ENCODE measurements at places on chromosomes 2 and 18. TPM values are rescaled to one million over a fixed set of nuclear protein-coding genes. Genes with fewer than 3 reads are reported as not detected.

The GKN1 gene
- not detected for total RNA-seq

DNA sequence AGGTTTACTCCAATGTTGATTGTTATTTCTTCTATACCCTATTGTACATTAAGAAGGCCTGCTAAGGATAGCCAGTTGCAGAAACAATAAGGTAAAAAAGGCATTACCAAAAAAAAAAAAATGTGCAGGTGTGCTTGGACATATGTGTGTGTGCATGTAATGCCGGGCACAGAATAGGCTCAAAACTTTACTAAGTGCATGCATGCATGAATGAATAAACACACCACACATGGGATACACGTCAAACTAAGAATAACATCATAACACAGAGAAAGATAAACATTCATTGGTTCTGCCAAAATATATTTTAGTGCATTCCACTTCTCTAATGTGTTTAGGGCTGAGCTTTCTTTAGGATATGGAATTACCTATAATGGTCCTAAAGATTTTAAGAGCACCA, 298.2 kb downstream of the TCF4 start:
- DNase-seq, result no peak
- H3K36me3 ChIP-seq, result no peaks in the 10 kb centered on the region
- no peak overlapping the region for H3K4me3 ChIP-seq
- no peaks in the 10 kb centered on the region for H3K4me1 ChIP-seq
- H3K27me3 ChIP-seq, result no peaks in the 10 kb centered on the region
- H3K27ac ChIP-seq, result no peak overlapping the region

GRCh38 chr2:127649100-127649611, 3.2 kb downstream of the GPR17 start:
- H3K27me3 ChIP-seq, result no peaks in the 10 kb centered on the region
- H3K27ac ChIP-seq, result no peak overlapping the region
- H3K36me3 ChIP-seq, result no peaks in the 10 kb centered on the region
- no peak for DNase-seq
- no peak overlapping the region for H3K4me3 ChIP-seq

GRCh38 chr2:238158509-238159070, at the start of gene ERFE:
Gene ERFE (plus strand): TSS chr2:238158970. CDS start chr2:238159008, 38 bp downstream.
- DNase-seq, result peak; percentile 59
- no peaks in the 10 kb centered on the region for H3K4me1 ChIP-seq
- peaks cover 13% of the 10 kb centered on the region for H3K27me3 ChIP-seq
- no peak within 1 kb of the TSS for H3K27ac ChIP-seq
- no peaks in the 10 kb centered on the region for H3K36me3 ChIP-seq

GRCh38 chr18:76452357-76452756, 42.7 kb downstream of the ZNF516 start:
- no peaks in the 10 kb centered on the region for H3K36me3 ChIP-seq
- no peak overlapping the region for H3K27ac ChIP-seq
- no peaks in the 10 kb centered on the region for H3K27me3 ChIP-seq
- peaks cover 2% of the 10 kb centered on the region for H3K4me1 ChIP-seq
